GM04504 (cell line): ENCODE measurements at places on chromosomes 7 and 10.
A peak's percentile ranks its signal among the peaks of the same experiment; 100 is the strongest.

DNA sequence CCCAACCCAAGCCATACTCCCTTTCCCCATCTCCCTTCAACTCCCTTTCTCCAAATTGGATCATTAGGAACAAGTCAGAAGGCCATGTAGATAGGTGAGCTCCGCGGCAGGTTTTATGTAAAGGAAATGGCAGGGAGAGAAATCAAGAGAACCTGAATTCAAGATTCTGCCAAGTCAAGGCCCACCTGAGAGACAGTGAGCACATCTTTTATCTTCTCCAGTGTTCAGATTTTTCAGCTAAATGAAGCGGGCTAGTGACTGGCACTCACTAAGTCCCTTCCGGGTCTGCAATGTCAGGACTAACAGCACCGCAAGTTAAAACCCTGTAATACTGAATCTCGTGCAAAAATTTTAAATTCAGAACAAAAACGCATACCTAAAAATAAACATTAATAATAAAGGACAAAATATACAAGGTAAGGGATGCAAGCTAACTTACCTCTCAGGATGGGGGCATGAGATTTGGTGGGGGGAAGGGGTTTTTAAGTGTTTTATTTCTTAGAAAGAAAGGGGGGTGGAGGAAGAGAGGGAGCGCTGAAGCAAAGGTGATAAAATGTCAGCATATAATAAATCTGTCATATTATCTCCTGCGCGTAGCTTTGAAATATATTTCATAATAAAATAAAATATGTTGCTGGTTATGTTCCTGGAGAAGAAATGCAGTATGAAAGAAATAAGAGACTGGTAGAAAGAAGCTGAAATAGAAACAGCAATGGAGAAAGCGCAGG, 17.6 kb downstream of the TCAF1 start:
- DNase-seq, result no peak

DNA sequence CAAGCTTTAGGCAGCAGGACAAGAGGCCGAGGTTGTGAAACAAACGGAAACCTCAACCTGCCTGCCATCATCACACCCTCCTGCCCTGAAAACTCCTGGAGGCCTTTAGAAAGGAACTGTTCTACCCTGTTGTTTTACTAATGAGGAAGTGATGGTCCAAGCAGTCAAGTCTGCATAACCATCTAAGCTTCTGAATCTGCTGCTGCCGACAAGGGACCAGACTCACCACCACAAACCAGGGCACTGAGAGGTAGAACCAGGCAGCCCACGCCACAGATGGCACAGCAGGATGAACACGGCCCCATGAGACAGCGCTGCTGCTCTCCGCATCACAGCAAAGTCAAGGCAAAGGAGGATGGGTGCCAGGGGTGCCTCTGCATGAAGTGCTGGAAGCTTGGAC, 209.4 kb downstream of the CELF2 start:
- no peak for DNase-seq

- DNase-seq, result no peak
These were observed 43.3 kb downstream of the MEOX2 start for GRCh38 chr7:15643000-15643705.

DNA sequence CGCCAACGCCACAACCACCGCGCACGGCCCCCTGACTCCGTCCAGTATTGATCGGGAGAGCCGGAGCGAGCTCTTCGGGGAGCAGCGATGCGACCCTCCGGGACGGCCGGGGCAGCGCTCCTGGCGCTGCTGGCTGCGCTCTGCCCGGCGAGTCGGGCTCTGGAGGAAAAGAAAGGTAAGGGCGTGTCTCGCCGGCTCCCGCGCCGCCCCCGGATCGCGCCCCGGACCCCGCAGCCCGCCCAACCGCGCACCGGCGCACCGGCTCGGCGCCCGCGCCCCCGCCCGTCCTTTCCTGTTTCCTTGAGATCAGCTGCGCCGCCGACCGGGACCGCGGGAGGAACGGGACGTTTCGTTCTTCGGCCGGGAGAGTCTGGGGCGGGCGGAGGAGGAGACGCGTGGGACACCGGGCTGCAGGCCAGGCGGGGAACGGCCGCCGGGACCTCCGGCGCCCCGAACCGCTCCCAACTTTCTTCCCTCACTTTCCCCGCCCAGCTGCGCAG, 424 bp downstream of the EGFR start:
- no peak for DNase-seq

DNA sequence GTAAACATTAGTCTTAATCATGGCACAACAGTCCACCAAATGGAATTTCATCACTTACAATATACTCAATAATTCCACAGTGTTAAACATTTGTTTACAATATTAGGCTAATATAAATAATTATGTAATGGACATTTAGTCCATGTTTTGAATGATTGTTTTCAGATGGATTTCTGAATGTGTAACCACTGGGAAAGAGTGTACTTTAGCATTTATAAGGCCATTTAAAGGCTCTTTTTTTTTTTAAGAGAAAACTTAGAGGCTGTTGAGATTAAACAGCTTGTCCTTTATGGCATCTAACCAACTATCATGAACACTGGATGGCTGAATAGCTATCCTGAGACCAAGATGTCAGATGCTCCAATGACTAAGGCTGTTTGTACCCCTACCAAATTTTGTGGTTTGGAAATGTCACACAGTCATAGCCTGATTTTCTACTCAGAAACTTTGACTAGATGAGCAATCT, 248.3 kb upstream of the GLI3 start:
- DNase-seq, result no peak

GRCh38 chr10:70885481-70885880, 2.9 kb downstream of the PCBD1 start:
- DNase-seq, result no peak

GRCh38 chr10:110241841-110242240, 34.4 kb downstream of the MXI1 start:
- no peak for DNase-seq

DNA sequence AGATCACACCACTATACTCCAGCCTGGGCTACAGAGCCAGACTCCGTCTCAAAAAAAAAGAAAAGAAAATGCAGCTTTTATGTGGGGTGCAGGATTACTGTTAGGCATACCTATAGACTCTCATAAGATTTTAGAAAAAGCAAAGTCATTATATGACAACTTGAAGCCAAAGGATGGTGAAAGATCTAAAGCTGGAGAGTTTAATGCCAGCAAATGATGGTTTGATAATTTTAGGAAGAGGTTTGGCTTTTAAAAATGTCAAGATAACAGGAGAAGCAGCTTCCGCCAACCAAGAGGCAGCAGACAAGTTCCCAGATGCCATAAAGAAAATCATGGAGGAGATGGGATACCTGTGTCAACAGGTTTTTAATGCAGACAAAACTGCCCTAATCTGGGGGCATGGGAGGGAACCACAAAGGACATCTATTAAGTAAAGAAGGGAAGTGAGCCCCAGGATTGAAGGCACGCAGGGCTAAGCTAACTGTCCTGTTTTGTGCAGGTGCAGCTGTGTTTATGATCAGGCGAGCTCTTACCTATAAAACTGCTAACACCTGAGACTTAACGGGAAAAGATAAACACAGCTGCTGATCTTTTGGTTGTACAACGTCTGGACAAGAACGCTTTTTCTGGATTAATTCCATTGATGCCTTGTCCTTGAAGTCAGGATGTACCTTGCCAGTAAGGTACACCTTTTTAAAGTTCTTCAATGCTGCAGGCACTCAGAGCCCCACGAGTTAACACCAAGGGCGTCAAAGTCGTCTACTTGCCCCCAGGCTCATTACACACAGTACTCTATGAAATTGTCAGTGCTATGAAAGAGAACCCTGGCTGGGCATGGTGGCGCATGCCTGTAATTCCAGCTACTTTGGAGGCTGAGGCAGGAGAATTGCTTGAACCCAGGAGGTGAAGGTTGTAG, 10.5 kb upstream of the ANKRD61 start:
- no peak for DNase-seq

GRCh38 chr10:18582803-18583202, 68.6 kb downstream of the NSUN6 start:
- DNase-seq, result no peak

DNA sequence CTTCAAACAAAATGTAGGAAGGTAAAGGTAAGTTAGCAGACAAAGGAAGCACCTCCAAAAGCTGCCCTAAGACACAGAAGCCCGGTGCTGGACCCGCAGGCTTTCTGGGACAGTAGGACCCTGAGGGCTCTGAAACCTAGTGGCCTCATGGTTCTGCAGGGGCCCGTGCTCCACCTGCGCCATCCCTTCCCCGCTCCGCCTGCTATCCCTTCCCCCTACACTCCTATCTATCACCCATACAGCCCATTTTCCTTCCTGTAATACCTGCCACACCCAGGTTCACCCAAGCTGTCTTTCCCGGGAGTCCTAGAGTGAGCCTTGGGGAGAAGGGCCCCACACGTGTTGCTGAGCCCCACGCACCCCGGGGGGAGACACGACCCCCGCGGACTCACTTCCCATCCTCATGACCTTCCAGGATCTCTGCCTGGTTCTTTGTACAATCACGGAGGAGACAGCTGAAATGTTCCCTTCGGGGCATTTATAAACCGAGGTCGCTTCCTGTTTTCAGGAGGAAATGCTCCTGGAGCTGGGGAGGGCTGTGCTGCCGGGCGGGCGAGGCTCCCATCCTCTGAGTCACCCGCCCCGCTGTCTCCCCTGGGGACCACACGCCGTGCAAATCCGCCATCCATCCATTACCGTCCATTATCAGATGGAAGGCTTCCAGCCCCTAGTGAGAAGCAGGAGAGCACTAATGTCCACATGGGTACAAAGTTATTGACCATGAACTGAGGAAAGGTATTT, 251.7 kb upstream of the PITRM1 start:
- DNase-seq, result no peak

DNA sequence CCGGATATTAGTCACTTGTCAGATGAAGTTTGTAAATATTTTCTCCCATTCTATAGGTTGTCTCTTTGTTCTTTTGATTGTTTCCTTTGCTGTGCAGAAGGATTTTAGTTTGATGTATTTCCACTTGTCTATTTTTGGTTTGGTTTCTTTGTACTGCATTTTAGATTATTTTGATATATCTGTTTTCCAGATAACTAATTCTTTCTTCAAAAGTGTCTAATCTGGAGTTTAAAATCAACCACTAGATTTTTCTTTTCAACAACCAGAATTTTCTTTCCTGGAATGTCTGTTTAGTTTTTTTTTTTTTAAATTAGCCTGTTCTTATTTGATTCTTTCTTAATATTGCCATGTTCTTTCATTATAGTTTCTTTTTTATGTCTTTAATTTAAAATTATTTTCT, 116.8 kb upstream of the INHBA start:
- DNase-seq, result no peak

DNA sequence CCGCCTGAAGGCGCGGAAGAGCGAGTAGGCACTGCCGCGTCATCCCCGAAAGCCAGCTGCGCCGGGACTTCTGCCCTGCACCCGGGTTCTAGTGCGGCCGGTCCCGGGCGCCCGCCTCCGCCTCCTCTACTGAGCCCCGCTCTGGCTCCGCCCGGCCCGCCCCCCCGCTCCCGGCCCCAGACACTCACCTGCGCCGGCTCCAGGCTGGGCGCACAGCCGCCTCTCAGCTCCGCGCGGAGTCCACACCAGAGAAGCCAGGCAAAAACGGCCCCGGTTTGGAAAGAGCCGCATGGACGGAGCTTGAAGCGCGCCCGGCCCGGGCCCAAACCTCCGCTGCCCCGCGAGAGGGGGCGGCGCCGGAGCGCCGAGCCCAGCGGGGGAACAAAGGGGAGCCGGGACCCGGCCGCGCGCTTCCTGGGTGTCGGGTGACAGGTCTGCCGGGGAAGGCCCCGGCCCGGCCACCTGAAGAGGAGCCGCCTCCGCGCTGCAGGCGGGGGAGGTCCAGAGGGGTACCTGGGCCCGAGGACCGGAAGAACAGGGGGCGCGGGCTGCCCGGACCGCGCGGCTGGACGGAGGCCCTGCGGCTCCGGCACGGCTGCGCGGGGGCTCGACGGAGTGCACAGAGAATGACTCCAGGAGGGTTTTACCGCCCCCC, 168.2 kb downstream of the NRF1 start:
- no peak for DNase-seq

DNA sequence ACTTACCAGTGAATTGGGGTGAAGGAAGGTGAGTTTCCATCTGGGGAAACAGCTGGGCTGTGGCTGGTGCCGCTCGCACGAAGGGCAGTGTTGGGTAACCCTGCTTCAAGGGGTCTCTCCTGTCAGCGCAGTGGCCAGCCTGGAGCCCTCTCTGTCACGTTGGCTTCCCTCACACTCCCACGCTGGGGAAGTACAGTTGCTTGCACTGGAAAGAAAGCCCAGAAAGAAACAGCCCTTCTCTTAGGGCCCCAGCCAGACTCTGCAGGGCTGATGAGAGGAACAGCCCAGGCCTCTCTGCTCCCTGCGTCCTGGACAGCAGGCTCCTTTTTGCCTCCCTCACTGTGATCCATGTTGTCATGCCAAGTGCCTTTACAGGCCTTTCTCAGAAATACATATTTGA, 40.3 kb upstream of the TRIM8 start:
- DNase-seq, result no peak

DNA sequence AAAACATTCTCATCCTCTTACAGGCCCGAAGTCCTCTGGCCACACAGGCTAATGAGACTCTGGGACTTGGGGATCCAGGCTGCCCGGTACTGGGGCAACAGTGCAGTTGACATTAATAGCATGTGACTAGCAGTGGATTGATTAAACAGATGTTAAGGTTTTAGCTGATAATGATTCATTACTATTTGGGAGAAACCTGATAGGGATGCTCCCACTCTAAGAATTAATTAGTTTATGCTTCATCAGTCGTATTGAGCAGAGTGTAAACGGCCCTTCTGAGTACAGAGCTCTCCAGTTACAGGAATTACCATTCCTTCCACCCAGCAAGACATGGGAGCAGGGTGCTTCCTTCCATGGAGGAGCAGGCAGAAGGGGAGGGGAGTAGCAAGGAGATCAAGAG, 82.7 kb downstream of the RPS24 start:
- no peak for DNase-seq

- no peak for DNase-seq
These were observed 54.1 kb downstream of the DYNC2I1 start for GRCh38 chr7:158910254-158911053.

DNA sequence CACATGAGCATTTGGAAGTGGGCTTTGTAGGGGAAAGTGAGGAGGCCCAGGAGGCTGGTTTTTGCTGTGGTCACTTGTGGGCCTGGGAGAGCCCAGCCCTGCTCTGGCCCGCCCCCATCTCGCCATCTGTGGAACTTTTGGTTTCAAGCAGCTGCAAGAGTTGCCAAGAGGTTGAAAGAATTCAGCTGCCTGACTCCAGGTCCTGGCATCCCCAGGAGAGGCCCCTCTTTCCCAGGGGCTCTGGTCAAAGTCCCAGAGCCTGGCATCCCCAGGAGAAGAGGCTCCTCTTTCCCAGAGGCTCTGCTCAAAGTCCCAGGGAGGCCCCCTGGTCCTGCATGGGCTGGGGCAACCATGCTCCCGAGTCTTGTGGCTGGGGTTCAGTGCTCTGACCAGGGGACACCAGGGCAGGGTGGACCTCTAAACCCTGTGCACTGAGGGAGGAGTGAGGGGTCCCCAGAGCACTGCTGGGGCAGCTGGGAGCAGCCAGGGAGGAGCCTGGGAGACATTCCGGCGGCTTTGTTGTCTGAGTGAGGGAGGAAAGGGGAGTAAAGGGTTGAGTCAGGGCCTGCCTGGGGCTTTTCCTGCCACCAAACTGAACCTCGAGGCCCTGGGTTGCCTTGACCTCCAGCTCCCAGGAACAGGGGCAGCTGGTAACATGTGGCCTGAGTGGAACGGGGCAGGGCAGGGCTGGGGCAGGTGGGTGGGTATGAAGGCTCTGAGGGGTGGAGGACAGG, 27.7 kb upstream of the CSGALNACT2 start:
- DNase-seq, result peak; percentile 59
